ENCODE measurements at places on chromosomes 12 and 14.

DNA sequence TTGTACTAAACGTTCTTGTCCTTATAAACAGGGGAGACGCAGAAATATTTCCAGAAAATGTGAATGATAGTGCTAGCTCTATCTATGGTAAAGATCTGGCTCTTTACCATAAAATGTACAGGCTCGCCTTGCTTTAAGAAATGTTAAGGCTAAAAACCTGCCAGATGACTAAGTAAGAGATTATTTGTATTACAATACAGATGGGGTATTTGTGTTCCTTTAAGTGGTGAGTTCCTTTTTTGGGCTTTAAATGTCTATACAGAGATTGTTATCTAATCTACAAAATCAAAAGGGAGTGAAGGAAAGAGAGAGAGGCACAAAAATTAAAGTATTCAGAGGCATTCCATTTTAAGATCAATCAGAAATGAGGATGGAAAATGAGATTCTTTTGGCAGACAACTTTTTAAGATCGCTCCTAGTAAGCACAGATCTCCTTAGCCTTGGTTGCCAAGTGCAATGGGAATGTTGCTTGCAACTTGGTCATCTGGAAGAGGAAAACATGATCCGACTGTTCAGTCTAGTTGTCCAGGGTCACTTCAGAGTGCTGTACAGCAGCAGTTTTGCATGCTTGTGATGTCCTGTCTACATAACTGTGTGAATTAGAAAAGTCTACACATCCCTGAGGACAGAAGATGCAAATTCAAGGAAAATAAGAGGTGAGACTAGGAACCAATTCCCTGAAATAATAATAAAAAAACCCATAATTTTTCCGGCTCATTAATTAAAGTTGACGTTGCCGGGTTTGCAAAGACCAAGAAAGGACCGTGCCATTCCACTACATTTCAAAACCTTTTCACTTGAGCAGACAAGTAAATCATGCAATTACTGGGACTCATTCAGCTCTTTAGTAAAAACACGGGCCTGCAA lies 380.8 kb downstream of the EGLN3 start:
- DNase-seq = no peak

- no peak for DNase-seq
Observed at GRCh38 chr14:104117341-104118005, 20.9 kb upstream of the KIF26A start.

GRCh38 chr12:49261721-49262120 lies 3.2 kb upstream of the TUBA1C start:
- DNase-seq = no peak

- DNase-seq = no peak
Observed at GRCh38 chr14:95254288-95254687, 65.4 kb downstream of the CLMN start.

DNA sequence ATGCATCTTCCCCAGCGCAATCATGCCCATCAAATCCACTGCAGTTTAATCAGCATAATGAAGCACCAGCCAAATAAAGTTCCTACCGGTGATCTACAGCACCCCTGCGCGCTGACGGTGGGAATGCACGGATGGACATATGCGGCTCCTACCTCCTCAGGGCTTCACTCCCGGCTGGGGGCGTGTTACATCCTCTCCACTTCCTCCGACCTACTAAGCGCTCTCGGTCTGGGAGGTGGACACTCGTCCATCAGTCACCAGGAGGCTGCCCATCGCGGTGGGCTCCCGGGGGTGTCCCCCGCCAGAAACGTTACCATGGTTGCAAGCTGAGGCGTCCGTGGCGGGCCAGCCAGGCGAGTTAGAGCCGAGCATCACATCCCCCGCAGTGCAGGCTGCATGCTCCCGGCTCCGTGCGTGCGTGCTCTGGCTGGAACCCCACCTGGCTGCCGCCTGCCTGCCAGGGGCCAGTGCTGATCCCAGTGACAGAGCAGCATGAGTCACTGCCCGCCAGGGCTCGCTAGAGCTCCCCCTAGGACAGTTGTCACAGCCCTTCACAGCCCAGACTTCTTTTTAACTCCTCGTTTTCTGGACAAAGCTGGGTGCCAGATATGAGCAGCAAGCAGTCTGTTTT lies 73.0 kb downstream of the CIT start:
- peak; percentile 38 for DNase-seq

DNA sequence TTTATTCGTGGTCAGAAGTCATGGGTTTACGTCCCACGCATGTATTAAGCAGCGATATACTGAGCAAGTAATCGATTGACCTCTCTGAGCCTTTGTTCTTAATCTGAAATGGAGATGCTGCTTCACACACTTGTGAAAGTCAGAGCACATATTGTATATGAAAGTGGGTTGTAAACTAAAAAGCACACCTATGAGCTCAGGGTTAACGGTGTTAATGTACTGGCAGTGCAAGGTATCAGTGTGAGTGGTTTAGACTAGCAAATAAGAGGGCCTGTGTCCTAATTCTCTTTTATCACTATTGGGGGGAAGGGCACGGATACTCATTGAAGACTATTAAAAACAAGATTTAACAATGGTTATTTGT lies 676 bp downstream of the MRPL42 start:
- no peak for DNase-seq

- DNase-seq = no peak
Observed at GRCh38 chr12:56450241-56450640, 1.0 kb upstream of the TIMELESS start.

GRCh38 chr12:56018356-56018755 lies 2.5 kb upstream of the IKZF4 start:
- DNase-seq = no peak

DNA sequence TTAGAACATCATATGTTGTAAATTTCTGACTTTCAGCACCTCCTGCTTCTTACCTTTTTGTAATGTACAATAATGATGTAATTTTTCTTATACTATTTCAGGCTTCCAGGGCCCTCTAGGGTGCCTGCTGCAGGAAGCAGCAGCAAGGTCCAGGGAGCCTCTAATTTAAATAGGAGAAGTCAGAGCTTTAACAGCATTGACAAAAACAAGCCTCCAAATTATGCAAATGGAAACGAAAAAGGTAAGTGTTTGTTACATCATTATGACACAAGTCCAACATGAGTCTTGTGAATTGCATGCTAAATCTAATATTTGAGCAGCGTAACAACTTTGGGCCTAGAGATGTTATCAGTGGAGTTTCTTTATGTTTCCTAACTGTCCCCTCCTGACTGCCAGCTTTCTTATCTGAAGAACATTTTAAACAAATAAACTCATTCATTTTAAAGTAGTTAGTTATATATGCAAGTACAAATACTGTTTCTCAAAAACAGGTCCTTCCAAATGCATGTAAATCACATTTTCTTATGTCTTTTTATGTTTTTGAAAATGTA lies 167.6 kb downstream of the NAV3 start:
- peak; percentile 38 for DNase-seq

DNA sequence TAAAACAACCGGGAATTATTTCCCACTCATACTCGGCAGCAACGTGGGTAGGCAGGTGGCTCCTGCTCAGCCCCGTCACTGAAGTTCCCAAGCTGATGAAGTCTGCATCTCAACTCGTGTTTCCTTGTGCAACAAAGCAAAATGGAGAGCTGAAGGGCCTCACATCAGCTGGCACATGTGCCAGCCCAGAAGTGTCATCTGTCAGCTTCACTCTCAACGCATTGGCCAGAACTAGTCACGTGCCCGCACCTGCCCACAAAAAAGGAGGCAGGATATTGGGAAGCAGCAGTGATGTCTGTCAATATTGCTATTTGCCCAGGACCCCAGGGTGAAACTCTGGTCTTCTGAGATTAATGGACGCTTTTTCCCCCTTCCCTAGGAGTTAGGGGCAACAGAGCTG lies 344.0 kb downstream of the BCL11B start:
- DNase-seq = no peak

Data from NAMALWA (cell line).